Pancreas (tissue), 10 donors: ENCODE measurements at places on chromosomes 1 and 21.

GRCh38 chr1:10626791-10627410, 152.2 kb downstream of the PEX14 start:
- no peak for DNase-seq

DNA sequence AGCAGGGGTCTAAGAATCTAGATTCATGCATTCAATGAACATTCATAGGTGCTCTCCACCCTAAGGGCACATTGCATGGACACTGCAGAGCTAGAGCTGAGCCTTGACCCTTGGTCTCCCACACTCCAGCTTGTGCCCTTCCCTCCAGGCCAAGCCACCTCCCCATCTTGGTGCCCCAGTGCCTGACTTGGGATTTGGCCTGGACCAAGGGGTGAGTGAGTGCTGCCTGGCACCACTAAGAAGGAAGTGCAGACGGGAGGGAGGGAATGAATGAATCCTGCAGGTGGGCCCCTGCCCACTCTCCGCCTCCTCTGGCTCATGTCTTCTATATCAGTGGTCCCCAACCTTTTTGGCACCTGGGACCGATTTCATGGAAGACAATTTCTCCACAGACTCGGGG, 146.7 kb downstream of the TRABD2B start:
- no peak for DNase-seq

GRCh38 chr1:10960411-10961299, 51.8 kb upstream of the TARDBP start:
- DNase-seq: peak; percentile 78

DNA sequence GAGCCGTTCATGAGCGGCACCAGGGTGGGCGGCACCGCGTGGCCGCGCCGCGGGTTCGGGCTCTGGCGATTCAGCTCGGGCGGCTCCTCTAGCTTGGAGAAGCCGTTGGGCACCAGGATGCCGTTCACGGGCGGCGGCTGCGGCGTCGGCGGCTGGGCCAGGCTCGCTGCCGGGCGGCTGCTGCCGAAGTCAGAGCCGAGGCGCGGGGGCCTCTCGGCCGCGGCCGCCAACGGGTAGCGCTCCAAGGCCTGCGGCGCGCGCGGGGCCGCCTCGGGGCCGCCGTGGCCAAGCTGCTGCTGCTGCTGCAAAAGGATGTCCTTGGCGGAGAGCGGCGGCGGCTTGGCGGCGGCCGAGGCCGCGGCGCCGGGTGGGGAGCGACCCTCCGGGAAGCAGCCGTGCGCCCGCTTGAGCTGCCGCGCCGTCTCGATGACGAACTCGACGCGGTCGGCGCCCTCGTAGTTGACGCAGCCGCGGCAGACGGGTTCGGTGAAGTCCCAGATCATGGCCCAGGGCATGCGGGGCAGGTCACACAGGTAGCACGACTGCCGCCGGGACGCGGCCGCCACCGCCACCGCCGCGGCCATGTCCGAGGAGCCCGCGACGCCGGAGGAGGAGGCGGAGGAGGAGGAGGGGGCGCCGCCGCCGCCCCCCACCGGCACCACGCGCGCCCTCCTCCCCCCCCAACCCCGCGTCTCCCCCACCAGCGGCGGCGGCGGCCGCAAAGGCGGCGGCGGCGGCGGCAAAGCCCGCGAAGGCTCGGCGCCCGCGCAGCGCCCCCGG, 877 bp downstream of the IRF2BP2 start:
- DNase-seq: peak; percentile 89

DNA sequence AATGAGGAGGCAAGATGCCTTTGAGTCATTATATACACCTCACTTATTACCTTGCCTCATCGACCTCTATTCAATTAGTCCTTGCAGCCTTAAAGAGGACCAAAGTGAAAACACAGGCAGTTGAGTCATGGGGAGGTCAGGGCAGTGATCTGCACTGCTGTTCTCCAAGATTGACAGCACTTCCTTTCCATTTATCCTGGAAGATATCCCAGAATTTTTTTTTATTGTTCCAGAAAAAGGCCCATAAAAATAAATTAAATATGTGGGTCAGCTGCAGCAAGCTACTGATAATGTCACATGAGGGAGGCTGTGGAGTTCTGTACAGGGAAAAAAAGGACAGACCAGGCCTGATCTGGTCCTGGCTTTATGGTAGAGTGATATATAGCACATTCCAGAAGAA, 33.2 kb upstream of the CDC42BPA start:
- DNase-seq: no peak

DNA sequence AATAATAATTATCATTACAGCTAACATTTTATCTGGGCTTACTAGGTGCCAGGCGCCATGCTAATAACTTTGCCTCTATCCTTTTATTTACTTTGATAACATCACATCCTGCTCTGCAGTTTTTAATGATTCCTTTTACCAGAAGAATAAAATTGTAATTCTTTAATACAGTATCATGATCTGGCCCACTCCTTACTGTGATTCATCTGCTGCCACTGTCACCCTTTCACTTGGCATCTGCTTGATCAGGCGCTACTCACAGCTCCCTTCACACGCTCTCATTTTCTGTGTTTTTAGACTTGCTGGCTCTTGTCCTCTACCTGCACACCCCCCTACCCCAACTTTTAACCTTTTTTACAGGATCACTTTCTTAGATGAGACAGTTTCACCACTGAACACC, 167.5 kb downstream of the NTMT2 start:
- no peak for DNase-seq

- DNase-seq: no peak
These were observed 14.8 kb upstream of the METTL18 start for GRCh38 chr1:169809370-169810095.

DNA sequence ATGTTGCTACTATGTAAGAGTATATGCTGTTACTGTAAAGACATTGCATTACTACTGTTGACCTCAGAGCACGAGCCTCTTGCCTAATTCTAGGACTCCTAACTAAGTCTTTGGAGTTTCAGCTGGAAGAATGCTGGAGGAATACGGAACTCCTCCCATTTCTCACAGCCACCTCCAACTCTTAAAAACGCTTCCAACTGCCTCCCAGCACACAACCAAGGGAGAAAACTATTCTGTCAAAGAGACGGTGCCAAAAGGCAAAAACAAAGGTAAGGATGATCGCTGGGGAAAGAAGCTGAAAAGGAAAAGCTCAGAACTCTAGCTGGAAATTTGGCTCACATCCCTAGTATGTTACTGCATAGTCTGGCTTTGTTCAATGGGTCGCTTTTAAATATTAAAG, at the start of gene FMO2:
FMO2 (plus strand) TSS at position 210 of the 400 bp plus-strand sequence. CDS start 414 bp downstream, outside the sequence.
- DNase-seq: no peak

DNA sequence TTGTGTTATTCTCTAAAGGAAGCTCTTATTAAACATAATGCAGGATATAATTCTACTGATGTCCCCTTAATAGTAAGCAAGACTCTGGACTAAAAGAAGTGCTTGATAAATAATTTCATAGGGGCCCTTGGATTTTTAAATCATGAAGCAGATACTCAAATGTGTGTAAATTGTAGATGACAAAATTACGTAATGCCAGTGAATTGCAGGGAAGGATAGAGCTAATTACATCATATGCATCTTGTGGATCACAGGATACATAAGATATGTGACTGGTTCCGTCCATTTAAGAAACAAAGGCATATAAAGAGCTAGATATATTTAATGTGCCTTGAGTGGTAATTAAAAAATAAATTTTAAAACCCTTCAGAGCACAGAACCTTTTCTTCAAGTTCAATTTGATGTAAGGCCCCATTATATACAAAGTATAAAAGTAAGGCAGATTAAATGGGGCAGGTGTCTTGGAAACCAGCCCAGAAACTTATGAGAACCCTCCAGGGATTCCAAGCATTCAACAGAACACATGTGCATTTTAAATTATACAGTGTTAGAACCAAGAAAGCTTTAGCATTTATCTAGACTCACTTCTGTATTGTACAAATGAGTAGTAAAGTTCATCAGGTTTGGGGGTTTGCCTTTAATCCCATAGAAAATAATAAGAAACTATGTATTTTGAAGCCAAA, 190.4 kb downstream of the NCAM2 start:
- DNase-seq: no peak

DNA sequence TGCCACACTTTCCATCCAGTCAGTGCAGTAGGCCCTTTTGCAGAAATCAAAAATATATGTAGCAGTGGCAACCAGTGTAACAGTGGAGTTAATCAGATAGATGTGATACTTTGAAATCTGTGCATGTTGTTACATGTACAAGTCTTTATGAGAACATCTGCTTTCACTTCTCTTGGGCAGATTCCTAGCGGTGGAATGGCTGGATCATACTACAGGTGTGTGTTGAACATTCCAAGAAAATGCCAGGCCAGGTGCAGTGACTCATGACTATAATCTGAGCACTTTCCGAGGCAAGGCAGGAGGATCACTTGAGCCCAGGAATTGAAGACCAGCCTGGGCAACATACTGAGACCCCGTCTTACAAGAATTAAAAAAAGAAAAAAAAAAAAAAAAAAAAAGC, 55.3 kb downstream of the GNB1 start:
- no peak for DNase-seq

- DNase-seq: no peak
These were observed 28.7 kb upstream of the FAM89A start for GRCh38 chr1:231068762-231069161.

- DNase-seq: no peak
These were observed 23.3 kb upstream of the ZNF326 start for GRCh38 chr1:89971600-89971999.

- no peak for DNase-seq
These were observed 33.1 kb upstream of the DIP2A start for GRCh38 chr21:46425571-46425970.

GRCh38 chr1:83762039-83762365, 236.9 kb downstream of the TTLL7 start:
- no peak for DNase-seq

- DNase-seq: no peak
These were observed 21.3 kb upstream of the RUNX1 start for GRCh38 chr21:35070436-35070835.

- DNase-seq: no peak
These were observed 40.2 kb upstream of the IL10 start for GRCh38 chr1:206812471-206812870.

GRCh38 chr1:166977951-166978350, 2.6 kb upstream of the ILDR2 start:
- DNase-seq: no peak

DNA sequence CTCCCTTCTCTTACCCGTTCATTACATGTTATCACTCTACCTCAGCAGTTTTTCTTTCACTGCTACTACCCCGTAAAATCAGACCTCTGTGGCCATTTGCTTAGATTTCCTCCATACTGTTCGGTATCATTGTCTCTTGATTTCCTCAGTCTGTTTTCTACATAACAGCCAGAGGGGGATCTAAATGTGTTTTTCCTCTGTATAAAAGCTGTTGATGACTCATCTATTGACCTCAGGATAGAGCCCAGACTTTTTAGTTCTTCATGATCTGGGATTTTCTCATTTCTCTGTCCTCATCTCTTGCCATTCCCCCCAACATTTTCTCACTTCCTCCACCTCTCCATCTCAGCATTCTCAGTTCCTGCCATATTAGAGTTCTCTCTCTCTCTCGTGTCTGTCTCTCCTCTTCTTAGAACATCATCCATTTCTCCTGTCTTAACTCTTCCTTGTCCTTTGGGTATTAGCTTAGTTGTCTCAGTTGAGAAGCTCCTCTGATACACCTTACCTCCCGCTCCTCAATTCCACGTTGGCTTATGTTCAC, 10.5 kb downstream of the OTUD3 start:
- DNase-seq: no peak

DNA sequence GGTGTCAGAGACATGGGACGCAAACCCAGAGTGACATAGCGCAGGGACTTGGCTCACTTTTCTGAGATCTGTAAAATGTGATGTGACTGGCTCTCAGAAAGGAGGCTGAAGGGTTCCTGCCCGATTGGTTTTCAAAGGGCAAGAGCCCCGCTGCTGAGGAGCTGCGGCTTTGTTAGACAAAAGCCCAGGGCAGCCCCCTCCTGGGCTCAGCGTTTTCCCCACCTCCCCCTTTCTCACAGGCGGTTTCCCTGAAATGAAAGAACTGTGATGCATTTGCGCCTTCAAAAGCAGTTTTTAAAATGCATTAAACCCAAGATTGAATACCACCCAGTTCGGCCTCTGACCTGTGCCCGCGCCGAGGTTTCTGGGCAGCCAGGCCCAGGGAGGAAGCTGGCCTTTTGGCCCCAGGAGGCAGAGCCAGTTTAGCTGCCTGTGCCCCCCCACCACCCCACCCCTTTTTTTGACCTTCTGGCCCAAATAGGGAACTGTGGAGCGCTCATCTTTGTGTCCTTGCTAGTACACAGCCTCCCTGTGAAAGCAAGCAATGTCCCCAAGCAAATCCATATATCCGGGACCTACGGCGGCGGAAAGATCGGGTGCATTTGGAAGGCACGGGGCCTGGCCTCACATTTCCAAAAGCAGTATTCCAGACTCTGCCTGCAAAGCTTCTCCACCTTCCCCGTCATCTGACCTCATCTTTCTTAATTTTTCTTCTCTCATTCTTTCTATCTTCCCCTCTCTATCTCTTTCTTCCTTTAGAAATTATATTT, 28.6 kb downstream of the CD247 start:
- no peak for DNase-seq
